ENCODE measurements at places on chromosomes 1 and 21. TPM values are rescaled to one million over a fixed set of nuclear protein-coding genes. Genes with fewer than 3 reads are reported as not detected.

DNA sequence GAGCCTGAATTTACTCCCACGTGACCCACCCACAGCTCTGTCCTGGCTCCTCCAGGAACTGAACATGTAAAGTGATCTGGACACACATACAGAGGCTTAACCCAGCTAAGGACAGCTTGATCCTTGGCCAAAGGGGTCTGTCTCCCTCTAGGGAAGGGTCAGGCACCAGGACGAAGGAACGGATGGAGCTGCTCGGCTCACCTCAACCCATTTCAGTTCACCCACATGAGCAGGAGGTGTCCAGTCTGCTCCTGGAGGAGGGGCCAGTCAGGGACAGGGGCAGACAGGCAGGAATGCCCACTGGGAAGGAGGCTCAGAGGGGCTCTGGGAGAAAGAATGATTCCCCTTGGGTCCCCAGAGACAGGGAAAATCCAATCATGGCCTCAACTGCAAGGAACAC, 567.2 kb downstream of the PTPRU start:
- H3K36me3 ChIP-seq = no peaks in the 10 kb centered on the region
- no peak for DNase-seq
- H3K27me3 ChIP-seq = no peaks in the 10 kb centered on the region
- peaks cover 10% of the 10 kb centered on the region for H3K4me1 ChIP-seq

DNA sequence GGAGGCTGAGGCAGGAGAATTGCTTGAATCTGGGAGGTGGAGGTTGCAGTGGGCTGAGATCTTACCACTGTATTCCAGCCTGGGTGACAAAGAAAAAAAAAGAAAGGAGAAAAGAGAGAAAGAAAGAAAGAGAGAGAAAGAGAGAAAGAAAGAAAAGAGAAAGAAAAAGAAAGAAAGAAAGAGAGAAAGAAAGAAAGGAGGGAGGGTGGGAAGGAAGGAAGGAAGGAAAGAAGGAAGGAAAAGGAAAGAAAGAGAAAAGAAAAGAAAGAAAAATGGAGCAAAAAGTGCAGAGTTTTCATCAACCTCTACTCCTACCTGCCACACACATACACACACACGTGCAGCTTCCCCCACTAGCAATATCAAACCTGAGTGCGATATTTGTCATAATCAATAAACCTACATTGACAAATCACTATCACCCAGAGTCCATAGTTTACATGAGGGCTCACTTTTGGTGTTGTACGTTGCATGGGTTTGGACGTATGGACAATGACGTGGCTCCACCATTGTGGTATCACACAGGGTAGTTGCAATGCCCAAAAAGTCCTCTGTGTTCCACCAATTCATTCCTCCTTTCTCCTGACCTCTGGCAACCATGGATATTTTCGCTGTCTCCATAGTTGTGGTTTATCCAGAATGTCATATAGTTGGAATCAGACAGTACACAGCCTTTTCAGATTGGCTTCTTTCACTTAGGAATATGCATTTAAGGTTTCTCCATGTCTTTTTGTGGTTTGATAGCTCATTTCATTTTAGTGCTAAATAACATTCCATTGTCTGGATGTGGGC, 36.5 kb downstream of the EVA1C start:
- no peak overlapping the region for H3K4me3 ChIP-seq
- no peaks in the 10 kb centered on the region for H3K27me3 ChIP-seq
- no peak overlapping the region for H3K27ac ChIP-seq
- no peaks in the 10 kb centered on the region for H3K4me1 ChIP-seq
- no peaks in the 10 kb centered on the region for H3K36me3 ChIP-seq

DNA sequence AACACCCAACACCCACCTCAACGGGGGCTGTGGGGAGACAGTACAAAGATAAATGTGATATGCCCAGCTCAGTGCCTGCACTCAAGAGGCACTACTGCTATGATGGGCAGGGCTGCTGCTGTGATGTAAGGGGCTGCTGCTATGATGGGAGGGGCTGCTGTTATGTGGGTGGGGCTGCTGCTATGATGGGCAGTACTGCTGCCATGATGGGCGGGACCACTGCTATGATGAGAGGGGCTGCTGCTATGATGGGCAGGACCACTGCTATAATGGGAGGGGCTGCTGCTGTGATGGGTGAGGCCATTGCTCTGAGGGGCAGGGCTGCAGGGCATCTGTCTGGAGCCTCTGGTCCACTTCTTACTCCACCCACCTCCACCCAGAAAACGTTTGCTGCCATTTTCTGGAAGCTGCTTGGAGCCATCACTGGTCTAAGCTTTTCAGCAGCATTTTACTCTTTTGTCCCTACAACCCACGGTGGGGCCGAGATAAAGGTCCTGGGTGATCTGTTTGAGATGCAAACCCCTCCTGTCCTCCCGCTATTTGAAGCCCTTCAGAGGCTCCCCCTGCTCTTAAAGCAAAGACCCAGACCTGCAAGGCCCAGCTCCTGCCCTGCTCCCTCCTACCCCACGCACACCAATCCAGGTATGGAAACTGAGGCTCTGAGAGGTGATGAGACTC, 656.9 kb downstream of the PTPRU start:
- H3K4me3 ChIP-seq = no peak overlapping the region
- peaks cover 10% of the 10 kb centered on the region for H3K27me3 ChIP-seq
- no peak overlapping the region for H3K27ac ChIP-seq
- no peaks in the 10 kb centered on the region for H3K36me3 ChIP-seq

DNA sequence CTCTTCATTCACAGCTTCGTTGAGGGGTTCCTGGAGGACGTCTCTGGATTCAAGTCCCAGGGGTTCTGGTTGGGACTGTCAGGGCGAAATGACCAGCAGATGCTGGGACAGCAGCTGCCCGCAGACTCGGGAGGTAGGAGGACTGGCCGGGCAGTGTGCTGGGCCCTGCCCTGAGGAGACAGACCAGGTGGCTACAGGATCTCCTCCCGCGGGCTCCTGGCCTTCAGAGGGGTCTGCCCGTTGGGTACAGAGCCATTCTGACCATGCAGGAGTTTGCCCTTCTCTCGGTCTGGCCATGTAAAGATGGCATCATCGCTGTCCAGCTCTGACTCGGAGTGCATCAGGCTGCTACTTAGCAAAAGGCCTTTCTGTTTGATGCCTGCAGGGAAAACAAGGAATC, 122.5 kb downstream of the KIAA0319L start:
- DNase-seq = no peak
- no peaks in the 10 kb centered on the region for H3K27me3 ChIP-seq
- H3K36me3 ChIP-seq = peaks cover 53% of the 10 kb centered on the region
- peaks cover 3% of the 10 kb centered on the region for H3K4me1 ChIP-seq

DNA sequence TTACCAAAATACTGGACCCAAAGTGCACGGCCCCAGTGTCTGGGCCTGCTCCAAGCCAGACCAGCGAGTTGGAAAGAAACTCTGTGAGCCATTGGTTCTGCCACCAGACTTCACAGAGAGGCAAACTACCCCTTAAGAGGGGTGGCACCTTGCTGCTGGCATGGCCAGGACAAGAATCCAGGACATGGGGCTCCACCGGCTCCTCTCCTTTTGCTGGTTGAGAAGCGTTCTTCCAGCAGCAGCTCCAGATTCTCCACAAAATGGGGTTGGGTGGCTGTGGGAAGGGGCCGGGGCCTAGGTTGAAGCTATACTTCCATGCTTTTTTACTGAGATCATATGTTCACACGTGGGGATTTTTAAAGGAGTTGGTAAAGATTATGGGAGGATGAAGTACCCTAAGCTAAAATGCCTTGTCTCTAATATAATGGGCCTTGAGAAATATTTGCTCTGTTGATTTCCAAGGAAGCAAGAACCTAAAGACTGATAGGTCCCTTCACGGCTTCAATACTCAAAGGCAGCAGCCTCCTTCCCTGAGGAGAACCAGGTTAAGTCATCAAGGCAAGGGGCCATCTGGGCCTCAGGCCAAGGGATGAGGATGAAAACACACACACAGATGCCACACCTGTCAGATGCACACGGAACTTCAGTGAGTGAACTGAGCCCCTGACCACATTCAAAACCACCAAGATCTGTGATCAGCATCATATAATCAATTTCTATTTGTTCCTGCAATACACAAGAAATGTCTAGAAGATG, 3.1 kb downstream of the C1orf198 start:
- no peak for DNase-seq
- no peak overlapping the region for H3K27ac ChIP-seq
- no peaks in the 10 kb centered on the region for H3K4me1 ChIP-seq
- no peaks in the 10 kb centered on the region for H3K27me3 ChIP-seq
- no peak overlapping the region for H3K4me3 ChIP-seq

DNA sequence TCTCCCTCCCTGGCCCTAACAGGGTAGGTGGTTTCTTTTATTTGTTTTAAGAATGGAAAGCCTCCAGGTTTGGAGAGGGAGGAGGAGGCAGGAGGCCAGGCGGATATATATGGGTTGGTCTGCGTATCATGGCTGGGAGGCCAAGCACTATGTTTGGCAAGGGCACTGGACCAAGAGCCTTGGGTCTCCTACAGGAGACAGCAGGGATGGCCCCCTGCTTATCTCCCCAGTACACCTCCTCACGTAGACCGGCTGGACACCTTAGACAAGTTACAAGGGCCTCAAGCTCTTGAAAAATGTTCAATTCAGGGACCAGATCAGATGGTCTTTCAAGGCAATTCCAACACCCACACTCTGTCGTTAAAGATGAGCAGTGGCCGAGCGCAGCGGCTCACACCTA, 10.9 kb downstream of the SLC41A1 start:
- peaks cover 14% of the 10 kb centered on the region for H3K36me3 ChIP-seq
- H3K4me1 ChIP-seq = peaks cover 3% of the 10 kb centered on the region
- H3K4me3 ChIP-seq = no peak overlapping the region

DNA sequence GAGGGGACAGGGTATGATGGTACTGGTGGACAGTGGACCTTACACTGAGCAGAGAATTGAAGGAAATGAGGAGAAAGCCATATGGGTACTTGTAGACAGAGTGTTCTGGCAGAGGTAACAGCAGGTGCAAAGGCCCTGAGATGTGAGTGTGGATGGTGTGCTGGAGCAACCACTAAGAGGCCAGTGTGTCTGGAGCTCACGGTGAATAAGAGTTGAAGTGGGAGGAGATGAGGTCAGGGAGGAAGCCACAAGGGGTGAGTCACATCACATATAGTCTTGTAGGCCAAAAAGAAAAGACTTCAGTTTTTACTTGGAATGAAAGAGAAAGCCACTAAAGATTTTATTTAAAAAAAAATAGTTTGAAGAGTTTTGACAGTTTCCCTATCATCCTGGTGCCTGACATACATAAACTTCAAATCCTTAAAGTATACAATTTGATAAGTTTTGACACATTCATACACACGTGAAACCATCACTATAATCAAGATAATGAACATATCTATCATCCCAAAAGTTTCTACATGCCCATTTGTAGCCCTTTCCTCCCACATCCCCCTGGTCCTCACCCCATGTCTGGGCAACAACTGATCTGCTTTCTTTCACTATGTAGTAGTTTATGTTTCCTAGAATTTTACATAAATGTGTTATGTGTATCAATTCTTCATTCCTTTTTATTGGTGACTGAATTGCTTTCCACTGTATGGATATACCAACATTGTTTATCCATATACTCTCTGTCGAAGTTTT, 148.4 kb downstream of the GPATCH2 start:
- H3K27ac ChIP-seq = no peak overlapping the region
- H3K36me3 ChIP-seq = no peaks in the 10 kb centered on the region
- no peaks in the 10 kb centered on the region for H3K27me3 ChIP-seq
- no peaks in the 10 kb centered on the region for H3K4me1 ChIP-seq
- no peak for DNase-seq

- H3K4me3 ChIP-seq = no peak overlapping the region
- H3K27me3 ChIP-seq = no peaks in the 10 kb centered on the region
- H3K27ac ChIP-seq = peak overlapping the region; percentile 41
- no peak for DNase-seq
Measured at GRCh38 chr1:215360758-215361157, 206.3 kb upstream of the KCTD3 start.

GRCh38 chr1:68590473-68590872, 93.6 kb upstream of the DEPDC1 start:
- no peak for DNase-seq
- no peaks in the 10 kb centered on the region for H3K27me3 ChIP-seq
- H3K4me3 ChIP-seq = no peak overlapping the region

- H3K4me3 ChIP-seq = no peak overlapping the region
- H3K27ac ChIP-seq = no peak overlapping the region
- no peaks in the 10 kb centered on the region for H3K36me3 ChIP-seq
- H3K4me1 ChIP-seq = peaks cover 3% of the 10 kb centered on the region
- H3K27me3 ChIP-seq = no peaks in the 10 kb centered on the region
- DNase-seq = no peak
Measured at GRCh38 chr1:235818632-235819136, 48.0 kb downstream of the LYST start.

DNA sequence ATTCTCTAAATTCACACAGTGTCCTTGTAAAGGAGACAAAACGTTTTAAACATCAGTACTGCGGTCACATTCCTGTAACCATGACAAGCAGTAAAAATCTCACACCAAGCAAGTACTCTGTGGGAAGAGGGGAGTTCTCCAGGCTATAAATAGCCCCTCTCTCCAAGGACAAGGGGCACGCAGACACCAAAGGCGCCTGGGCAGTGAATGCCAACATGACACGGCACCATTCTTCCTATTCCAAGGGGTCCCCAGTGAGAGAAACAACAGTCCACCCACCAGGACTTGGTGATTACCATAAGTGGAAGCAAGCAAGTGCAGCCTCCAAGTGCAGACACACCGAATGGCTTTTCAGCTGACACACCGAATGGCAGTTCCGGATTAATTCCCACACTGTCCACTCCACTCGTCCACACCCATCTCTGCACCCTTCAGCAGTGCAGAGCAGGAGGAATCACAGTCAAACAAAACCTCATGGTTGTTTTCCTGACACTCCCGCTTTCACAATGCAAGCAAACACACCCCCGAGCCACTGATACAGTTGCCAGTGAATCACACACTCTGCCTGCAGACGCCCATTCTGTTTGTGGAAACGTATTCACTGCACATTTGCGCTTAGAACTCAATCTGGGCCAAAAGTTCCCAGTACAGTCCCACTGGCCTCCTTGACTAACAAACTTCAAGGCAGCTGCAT, 1.8 kb downstream of the PTTG1IP start:
- peak overlapping the region; percentile 82 for H3K27ac ChIP-seq
- H3K4me1 ChIP-seq = peaks cover 32% of the 10 kb centered on the region
- no peak for DNase-seq
- peaks cover 24% of the 10 kb centered on the region for H3K27me3 ChIP-seq

DNA sequence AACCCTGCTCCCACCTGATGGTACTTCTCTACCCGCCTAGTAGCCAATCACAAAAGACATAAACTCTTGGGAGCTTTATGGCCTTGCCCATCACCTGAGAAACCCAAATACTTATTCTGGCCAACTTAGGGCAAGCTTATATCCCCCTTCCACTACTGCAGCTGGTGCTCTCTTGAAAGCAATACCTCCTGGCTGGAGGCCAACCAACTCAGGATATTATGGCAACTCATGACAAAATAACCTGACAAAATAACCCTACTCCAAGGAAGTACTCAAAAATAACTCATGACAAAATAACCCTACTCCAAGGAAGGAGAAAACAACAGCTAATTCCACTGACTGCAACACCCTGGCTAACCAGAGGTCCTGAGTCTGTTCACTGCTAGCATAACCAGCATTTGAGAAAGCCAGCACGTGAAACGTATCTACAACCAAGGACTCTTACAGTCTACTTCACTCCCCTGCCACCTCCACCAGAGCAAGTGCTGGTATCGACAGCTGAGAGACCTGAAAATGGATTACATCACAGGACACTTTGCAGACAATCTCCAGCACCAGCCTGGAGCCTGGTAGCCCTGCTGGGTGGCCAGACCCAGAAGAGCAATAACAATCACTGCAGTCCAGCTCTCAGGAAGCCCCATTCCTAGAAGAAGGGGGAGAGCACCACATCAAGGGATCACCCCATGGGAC, 179.9 kb downstream of the COL24A1 start:
- peak; percentile 46 for DNase-seq
- H3K4me3 ChIP-seq = no peak overlapping the region
- peaks cover 3% of the 10 kb centered on the region for H3K4me1 ChIP-seq
- no peak overlapping the region for H3K27ac ChIP-seq
- no peaks in the 10 kb centered on the region for H3K27me3 ChIP-seq

CLCA1 gene
- total RNA-seq = 0.36 TPM

HSD3B2 gene
- total RNA-seq = not detected

ABCB10 gene
- total RNA-seq = 14.7 TPM

FOXE3 gene
- total RNA-seq = not detected

All from endodermal cell (in vitro differentiated cells).